ENCODE measurements at places on chromosomes 4 and X. TPM values are rescaled to one million over a fixed set of nuclear protein-coding genes. Genes with fewer than 3 reads are reported as not detected.

DNA sequence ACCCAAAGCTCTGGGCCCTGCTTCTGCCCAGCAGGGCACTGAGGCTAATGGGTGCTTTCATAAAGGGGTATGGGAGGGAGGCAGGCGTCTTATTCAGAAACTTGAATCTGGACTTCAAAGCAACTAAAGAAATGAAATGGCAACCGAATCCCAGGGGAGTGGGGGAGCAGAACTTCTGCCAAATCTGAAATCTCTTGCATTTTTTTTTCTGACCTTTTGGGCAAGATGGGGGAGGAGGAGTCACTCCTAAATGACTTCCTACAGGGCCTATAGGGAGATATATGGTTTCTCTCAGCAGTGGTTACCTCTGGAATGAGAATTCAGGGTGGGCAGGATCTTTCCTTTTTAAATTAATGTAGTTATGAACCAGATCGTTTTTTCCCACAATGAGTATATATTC, 30.6 kb upstream of the KIAA1210 start:
- no peak for DNase-seq

GRCh38 chr4:70958681-70959080, 34.8 kb upstream of the DCK start:
- DNase-seq = no peak

GRCh38 chrX:30278365-30278764, 30.8 kb downstream of the NR0B1 start:
- no peak for DNase-seq

DNA sequence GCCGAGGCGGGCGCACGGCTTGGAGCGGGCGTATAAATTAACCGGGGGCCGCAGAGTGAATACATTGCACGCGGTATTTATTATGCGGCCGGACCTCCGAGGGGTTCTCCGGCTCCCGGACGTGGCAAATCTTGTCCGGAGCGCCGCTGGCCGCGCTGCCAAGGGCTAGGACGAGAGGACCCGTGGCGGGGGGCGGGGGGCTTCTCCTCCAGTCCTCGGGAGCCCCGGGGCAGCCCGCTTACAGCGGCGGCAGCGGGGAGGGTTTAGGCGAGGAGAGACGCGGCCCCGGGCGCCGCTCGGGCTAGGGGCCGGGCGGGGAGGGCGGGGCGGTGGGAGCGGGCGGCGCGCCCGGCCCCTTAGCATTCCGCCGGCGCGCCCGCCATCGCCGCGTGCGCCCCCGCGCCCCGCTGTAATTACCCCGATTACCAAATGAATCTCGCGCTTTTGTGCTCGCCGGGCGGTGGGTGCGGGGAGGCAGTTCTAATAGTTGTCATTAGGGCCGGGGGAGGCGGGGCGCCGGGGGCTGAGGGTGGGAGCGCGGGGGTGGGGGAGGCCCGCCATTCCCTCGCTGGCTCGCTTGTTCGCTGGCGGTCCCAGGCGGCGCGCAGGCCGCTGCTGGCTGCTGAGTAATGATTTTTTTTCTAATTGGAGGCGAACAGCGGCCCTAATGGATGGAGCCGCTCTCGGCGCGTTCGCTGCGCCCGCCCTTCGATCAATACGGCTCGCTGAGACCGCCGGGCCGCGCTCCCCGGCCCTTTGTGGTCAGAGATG, 276.6 kb downstream of the BCOR start:
- no peak for DNase-seq

- DNase-seq = no peak
Observed at GRCh38 chrX:52082578-52082977, 13.6 kb upstream of the MAGED4B start.

STATH gene
- not detected for total RNA-seq

HTN1 gene
- total RNA-seq = not detected
